ENCODE measurements at places on chromosomes 4 and X.

- DNase-seq = no peak
These were observed 234.6 kb downstream of the SLC7A11 start for GRCh38 chr4:138007572-138007971.

DNA sequence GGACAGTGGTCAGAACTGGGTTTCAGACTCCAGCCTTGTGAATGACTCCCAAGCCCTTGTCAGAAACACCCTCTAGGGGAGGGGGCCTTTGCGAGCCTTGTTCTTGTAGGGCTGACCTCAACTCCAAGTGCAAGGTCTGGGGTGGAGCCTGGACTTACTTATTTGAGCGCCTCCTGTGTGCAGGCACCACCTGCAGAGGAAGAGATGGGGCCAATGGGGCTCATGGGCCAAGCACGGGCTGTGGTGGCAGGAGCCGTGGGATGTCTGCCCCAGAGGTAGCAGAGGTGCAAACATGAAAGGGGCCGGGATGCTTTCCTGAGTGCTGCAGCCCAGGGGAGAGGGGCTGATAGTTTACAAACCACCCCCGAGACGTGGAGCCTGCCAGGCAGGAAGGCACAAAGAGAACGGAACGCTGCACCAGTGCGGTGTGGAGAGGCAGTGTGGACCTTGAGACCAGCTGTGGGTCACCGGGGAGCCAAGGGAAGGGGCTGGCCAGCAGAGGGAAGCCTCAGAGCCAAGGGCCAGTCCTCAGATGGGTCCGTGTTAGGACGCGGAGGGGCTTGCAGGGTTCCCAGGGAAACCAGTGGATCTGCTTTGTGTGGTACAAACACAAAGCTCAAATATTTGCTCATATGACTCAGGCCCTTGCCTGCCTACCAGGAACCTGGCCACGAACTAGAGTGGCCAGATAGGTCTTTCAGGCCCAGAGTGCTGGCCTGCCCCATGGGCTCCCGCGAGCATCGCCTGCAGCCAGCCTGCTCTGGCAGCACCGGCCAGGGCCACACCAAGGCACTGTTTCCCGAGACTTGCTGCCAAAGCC is 8.7 kb upstream of the TADA2B start:
- DNase-seq = no peak

DNA sequence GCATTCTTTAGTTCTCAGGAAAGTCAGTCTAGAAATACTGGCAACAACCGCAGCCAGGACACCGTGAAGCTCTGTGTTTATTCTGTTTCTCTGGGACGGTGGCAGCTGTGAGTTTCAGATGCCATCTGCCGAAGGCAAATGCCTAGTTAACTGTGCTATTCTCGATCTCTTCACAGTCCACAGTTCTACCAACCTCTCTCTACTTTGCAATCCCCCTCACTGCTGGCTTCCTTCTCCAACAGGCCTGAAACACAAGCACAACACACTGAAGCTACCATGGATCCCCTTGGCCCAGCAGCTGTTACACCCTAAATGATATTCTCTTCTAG is 118.8 kb downstream of the ZNF827 start:
- DNase-seq = peak; percentile 94

- no peak for DNase-seq
These were observed 30.8 kb downstream of the BMP3 start for GRCh38 chr4:81061344-81061730.

- DNase-seq = no peak
These were observed 47.9 kb downstream of the EFNB1 start for GRCh38 chrX:68876731-68877130.

- DNase-seq = no peak
These were observed 348.7 kb upstream of the KLF3 start for GRCh38 chr4:38315286-38315685.

DNA sequence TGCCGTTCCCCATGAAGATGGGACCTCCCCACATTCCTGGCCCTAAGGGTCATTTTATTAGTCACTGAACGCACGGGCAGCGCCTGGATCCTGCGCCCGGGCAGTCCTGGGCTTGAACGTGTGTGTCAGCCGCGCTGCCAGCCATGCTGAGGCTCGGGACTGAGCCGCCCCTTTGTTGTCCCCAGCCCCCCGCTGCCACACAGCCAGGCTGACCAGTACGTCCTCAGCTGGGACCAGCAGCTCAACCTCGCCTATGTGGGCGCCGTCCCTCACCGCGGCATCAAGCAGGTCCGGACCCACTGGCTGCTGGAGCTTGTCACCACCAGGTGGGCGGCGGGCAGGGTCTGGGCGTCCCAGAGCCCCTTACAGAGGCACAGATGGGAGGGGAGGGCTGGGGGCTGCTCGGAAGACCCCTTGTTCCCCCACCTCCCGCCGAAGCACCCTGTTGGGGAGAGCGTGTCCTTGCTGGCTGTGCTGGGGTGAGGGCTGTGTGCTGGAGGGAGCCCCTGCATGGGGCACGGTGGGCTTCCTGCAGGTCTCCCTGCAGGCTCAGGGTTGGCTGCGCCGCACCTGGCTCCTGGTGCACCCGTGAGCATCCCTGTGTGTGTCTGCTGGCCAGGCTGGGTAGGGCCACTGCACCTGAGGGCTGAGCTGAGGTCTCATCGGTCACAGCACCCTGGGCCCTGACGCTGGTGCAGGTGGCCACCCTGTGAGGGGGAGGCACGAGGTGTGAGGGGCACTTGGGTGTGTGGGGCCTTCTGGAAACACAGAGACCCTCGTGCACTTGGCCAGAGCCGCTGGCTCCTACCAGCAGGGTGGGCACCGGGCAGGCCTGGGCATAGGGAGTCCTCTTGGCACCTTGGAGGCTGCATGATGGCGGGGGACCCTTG is 1.0 kb downstream of the IDUA start:
- no peak for DNase-seq

Measured in cerebellar nuclear complex (tissue), 1 donor.